ENCODE measurements at places on chromosomes 2 and 18. TPM values are rescaled to one million over a fixed set of nuclear protein-coding genes. Genes with fewer than 3 reads are reported as not detected.

Gene FAM237A
- total RNA-seq, result not detected

Gene SERPINB4
- not detected for total RNA-seq

Gene CYP27C1
- total RNA-seq, result 0.08 TPM

Gene PCARE
- total RNA-seq, result not detected

Gene CWC22
- 11.7 TPM for total RNA-seq

Gene SLC35F5
- total RNA-seq, result 264 TPM
